GM03348 (cell line): ENCODE measurements at places on chromosomes 12 and 14.

DNA sequence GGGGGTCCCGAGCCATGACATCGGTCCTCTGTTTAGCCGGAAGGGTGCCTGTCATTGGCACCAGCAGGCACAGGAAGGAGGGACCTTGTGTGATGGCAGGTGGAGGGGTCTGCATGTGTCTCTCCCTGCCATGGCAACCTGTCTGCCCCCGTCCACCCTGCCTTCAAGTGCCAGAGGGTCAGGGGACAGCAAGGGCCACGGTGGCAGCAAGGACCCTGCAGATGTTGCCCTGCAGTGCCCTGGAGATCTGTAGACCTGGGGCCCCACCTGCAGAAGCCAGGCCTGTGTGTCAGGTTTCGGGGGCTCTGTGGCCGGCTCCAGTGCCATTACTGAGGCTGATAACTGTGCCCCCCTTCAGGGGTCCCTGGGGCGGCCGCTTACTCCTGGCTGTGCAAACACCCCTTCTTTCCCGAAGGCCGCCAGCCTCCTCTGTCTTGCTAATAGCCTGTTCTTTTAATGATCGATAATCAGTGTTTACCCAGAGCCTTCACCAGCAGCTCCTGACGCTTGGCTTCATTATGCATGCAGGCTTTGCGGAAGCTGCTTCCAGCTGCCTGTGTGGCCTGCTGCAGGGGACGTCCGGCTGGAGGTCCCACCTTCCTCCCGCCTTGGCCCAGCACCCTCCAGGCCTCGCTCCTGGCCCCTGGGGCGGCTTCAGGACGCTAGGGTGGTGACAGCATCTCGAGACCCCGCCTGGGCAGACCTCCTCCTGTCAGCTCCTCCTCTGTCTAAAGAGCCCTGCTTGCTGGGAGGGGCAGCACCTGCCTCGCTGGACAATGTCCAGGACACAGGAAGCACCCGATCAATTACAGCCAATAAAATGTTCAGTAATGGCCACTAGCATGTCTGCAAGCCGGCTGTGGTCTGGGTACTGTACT, 153.0 kb downstream of the KIF26A start:
- no peak for DNase-seq

DNA sequence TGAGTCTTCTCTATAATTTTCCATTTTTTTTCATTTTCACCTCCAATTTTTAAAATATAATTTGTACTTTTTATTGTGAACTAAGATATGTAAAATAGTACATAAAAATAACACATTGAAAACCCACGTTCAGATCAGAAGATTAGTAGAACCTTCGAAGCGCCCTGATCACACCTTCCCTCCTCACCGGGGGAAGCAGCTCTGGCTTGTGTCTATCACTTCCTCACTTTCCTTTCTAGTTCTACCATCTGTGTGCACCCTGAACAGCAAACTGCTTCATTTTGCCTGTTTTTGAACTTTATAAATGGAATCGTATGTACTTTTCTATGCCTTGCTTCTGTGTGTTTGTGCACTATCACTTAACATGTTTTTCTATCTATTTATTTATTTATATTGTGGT, 11.8 kb upstream of the CD27 start:
- DNase-seq: no peak

DNA sequence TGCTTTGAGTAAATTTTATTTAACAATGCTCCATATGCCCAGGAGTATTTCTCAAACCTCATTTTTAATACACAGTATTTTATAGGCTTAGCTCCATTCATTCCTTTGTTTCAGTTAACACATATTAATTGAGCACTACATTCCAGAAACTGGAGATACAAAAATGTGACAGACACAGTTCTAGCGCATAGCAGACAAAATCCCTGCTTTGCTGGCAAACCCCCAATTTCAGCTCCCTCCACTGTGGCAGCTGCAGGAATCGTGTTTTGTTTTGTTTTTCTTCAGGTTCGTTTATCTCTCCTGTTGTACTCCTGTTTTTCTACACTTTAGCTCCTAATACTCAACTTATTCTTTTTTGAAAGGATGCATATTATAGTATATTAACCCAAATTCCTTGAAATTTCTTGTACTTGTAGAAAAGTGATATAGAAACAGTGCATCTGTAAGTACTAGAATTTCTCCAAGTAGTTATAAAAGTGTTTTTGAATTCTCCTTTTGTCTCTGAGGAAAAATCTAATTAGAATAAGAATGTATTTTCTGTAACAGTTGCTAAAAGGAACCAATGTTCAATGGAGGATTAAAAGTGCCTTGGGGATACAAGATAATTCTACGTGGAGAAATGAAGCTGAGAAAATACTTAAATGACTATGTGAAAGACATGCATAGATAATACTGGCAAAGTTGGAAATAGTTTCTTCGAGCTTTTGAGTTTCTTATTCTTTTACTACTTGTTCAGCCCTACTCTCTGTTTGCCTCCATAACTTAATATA, 6.4 kb upstream of the RAB21 start:
- DNase-seq: no peak

DNA sequence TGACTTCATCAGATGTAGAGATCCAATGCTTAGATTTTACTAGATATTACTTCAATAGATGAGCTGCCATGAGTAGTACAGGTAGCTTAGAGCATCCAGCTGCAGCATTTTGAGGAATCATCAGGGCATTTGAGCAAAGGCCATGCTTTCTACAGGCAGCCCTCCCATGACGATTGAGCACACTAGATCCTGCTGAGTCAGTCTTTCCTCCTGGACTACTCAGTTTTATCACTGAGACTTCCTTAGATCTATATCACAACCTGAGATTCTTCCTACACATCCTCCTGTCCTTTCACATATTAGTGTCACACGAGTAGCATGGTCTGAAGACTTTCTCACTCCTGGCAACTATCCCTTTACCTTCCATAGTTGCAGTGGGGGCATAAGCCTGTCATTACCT, 1401.8 kb downstream of the FSCB start:
- no peak for DNase-seq

DNA sequence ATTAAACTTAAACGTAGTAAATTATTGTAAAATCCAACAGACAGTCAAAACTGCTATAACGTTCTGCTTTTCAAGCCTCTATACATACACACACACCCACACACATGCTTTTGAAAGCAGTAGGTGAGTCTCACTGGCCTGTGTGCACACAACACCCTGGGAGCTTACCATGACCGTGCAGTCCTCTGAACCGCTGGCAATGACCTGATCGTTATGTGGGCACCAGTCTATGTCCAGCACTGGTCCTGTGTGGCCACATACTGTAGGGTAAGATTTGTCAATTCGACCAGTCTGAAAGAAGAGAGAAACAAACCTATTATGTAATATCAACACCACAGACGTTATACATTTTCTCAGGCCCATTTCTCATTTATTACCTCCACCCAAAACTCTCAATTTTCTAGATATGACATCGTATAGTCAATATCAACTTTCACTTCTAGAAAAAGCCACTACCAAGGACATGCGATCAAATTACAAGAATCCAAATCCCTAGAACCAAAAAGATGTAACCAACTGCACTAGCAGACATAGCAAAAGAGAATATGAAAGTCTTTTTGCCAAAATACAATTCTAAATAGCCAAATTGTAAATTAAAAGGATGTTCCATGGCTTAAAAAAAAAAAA, 44.5 kb upstream of the SELPLG start:
- DNase-seq: no peak

- DNase-seq: no peak
Observed at GRCh38 chr12:101828463-101829196, 2.1 kb downstream of the GNPTAB start.

- DNase-seq: no peak
Observed at GRCh38 chr12:7039403-7039802, 21.1 kb upstream of the C1S start.

DNA sequence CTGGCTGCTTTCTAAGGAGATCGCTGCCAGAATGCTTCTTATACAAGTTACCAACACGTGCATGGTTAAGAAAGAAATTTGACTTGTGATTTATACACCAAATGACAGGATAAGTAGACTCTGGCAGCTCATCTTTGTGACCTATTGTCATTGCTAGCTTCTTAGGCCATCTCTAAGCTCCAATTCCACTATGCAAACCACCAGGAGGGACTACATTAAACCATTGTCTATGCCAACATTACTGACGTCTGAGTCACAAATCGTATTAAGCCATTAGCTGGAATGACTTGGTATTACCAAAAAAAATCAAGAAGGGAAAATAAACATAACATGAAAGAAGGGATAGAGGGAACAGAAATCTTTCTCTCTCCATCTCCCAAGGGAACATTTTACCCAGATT, 15.8 kb upstream of the VPS33A start:
- DNase-seq: peak; percentile 76

GRCh38 chr14:99475660-99476059, 5.0 kb downstream of the SETD3 start:
- DNase-seq: no peak

GRCh38 chr14:100069161-100069800, 4.1 kb downstream of the EVL start:
- no peak for DNase-seq

GRCh38 chr12:103840876-103841689, at the start of gene NT5DC3:
Gene NT5DC3, minus strand, starts transcription at chr12:103841234. Its CDS starts 78 bp downstream, at chr12:103841156.
- peak; percentile 97 for DNase-seq

DNA sequence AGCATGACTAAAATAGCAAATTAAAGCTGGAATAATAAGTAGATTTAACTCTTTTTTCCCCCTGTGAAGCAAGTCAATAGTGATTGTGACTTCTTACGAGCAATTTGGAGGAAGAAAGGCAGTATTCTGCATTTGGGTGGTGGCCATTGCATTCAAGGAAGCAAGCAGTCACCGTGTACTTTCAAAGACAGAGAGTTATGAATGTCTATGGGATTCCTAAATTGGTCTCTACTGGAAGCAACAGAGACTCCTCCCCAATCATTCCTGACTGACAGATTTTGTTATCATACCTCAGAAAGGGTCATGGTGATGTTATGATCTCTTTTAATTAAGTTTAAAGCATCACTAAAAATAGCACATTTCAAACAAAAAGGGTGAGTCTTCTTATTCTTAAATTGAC, 287.2 kb upstream of the KITLG start:
- no peak for DNase-seq

- DNase-seq: peak; percentile 58
Observed at GRCh38 chr14:64566651-64567122, 16.9 kb downstream of the PPP1R36 start.

- peak; percentile 41 for DNase-seq
Observed at GRCh38 chr14:69261761-69262331, 1.9 kb downstream of the GALNT16 start.

GRCh38 chr12:131090274-131091210, 136.8 kb downstream of the ADGRD1 start:
- no peak for DNase-seq

DNA sequence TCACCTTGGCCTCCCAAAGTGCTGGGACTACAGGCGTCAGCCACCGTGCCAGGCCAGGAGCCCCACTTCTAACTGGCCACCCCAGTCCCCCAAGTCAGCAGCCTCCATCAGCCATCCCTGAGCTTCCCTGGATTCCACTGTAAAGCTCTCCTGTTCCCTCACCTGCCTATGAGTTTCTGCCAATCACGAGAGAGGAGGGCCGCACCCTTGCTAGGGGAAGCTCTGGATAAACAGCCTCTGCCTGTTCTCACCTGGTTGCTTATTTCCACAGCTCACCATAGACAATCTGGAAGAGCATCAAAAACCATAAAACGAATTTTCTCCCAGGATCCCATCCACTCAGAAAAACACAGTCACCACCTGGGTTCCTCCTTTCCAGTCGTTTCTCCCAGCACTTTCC, 5.0 kb downstream of the CDCA4 start:
- DNase-seq: no peak

DNA sequence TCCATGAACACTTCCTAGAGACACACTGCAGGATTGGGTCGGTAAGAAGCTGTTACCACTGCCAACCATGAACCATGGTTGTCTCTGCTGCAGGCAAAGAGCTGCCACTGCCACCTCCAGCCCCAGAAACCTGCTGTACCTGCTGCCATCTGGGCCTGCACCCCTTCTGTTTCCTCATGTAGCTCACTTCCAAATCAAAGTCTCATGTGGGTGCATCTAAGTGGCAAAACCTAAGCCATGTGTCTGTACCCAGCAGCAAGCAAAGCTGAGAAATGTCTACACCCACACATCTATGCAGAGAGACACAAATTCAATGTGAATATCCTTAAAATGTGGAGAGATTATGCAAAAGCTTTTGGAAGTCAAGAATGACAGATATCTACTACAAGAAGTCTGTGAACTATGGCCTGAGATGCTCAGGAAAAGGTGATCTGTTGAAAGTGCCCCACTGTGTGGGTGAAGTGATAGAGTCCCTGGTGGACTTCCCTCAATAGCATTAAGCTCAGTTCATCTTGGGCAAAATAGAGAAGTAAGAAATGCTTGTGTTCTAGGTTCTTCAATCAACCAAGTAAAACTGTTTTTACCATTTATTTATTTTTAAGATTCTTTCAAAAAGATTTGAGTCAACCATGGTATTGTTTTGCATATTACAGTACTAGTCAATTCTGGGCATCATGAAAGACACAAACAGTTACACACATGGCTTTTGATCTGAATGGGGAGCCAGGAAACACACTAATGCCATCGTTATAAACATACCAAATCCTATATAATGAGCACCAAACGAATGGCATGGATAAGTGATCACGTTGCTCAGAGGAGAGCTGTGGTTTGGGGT, 64.4 kb downstream of the FOS start:
- DNase-seq: no peak

GRCh38 chr12:64618953-64619590, 8.8 kb downstream of the RASSF3 start:
- peak; percentile 64 for DNase-seq

- DNase-seq: no peak
Observed at GRCh38 chr14:94934276-94934810, 164.4 kb upstream of the GSC start.

DNA sequence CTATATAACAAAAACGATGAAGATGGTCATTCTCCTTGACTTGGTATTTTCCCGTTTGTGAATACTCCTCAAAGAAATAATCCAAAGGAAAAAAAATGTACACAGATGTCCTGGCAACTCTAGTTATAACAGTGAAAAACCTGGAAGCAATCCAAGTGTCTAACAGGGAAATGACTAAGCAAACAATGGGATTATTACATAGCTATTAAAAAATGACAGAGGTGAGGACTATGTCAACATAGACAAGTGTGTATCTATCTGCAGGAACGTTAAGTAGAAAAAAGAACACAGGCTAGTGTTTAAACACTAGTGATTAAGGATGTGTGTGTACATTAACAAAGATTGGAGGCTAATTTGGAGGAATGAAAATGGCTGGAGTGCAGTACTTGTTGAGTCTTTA, 5.9 kb upstream of the APOLD1 start:
- DNase-seq: peak; percentile 64

GRCh38 chr12:29035112-29035511, 114.0 kb upstream of the FAR2 start:
- DNase-seq: no peak

DNA sequence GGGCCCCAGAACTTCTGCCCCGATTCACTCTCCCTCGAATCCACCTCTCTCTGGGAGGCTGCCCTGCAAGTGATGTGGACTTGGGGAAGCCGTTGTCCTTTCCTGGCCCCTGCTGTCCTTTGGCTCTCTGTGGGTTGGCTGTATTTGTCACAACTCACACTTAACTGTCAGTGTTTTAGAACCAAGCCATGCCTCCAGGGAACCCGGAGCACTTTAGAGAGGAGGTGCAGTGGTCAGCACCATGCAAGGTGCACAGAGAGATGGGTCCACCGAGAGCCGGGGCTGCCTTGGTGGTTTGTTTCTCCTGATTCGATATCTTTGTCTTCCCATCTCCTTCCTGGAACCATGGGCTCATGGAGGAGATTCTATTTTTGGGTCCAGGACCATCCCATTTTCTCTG, 129.5 kb upstream of the RTL1 start:
- no peak for DNase-seq

- DNase-seq: no peak
Observed at GRCh38 chr12:127286281-127286680, 980.7 kb upstream of the TMEM132C start.

- DNase-seq: peak; percentile 26
Observed at GRCh38 chr12:16605642-16606116, 283 bp downstream of the LMO3 start.

- no peak for DNase-seq
Observed at GRCh38 chr14:102911541-102911951, 10.9 kb upstream of the AMN start.
